ENCODE measurements at places on chromosomes 2 and 18. TPM values are rescaled to one million over a fixed set of nuclear protein-coding genes. Genes with fewer than 3 reads are reported as not detected.

DNA sequence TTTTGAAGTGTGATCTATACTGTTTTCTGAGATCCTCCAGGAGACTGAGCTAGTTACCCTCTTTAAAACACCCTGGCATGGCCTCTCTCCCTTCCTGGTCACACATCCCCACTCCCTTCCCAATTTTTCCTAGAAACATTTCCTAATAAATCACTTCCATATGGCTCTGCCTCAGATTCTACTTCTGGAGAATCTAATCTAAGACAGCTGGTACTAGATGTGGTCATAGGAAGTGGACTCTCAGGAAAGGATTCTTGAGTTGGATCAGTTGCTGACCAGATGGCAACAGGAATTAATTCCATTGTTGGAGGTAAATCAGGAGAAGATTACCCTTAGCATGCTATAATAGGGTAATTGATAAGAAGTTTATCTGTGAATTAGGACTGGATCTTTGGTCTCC is 310.5 kb downstream of the SATB2 start:
- no peaks in the 10 kb centered on the region for H3K27me3 ChIP-seq
- H3K4me3 ChIP-seq, result no peak overlapping the region
- no peak overlapping the region for H3K27ac ChIP-seq

DNA sequence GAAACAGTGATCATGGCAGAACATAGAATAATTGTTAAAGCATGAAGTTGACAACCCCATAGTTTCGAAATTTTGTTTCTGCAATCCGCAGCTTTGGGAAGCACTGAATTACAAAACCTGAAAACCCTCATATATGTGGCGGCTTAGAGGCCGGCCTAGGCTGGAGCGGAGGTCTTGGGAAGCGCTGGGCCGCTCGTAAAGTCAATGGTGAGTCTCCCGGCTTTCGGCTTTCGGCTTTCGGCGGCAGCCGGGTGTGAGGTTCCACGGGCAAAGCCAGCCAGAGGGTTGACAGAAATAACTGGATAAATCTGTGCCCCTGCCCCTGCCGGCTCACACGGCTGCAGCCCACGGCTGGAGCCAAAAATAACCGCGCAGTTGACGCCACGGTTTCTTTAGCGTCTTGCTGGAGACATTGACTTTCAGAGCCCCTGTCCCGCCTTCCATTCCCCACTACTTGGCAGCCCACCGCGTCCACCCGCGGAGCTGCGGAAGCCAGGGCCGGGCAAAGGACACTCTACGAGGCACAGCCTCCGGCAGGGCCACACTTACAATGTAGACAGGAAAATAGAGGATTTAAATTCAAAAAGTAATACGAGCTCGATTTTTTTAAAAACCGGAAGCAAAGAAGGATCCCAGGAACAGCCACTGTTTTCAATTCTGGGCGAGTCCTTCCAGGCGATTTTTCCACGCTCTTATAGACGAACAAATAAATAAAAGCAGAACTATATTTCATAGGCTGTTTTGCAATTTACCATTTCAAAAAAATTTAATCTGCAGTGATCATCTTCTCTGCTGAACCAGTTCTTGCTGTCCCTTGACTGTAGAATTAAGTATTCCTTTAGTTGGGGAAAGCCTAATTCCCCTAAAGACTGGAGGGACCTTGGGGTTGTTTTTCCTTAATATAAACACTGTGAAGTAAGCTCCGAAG is 28.3 kb upstream of the ATP6V1B1 start:
- peak overlapping the region; percentile 25 for H3K4me3 ChIP-seq
- peaks cover 70% of the 10 kb centered on the region for H3K27me3 ChIP-seq
- peaks cover 8% of the 10 kb centered on the region for H3K4me1 ChIP-seq
- peak; percentile 21 for DNase-seq

DNA sequence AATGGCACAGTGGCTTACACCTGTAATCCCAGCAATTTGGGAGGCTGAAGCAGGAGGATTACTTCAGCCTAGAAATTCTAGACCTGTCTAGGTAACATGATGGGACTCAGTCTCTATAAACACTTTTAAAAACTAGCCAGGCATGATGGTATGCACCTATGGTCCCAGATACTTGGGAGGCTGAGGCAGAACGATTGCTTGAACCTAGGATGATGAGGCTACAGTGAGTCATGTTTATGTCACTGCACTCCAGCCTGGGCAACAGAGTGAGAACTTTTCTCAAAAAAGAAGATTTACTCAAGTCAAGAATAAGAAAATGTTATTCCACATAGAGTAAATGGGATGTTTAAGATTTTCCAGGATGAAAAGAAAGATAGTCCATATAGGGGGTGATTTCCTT is 158.6 kb downstream of the HNMT start:
- no peaks in the 10 kb centered on the region for H3K4me1 ChIP-seq
- H3K27me3 ChIP-seq, result no peaks in the 10 kb centered on the region
- no peaks in the 10 kb centered on the region for H3K36me3 ChIP-seq
- no peak for DNase-seq

DNA sequence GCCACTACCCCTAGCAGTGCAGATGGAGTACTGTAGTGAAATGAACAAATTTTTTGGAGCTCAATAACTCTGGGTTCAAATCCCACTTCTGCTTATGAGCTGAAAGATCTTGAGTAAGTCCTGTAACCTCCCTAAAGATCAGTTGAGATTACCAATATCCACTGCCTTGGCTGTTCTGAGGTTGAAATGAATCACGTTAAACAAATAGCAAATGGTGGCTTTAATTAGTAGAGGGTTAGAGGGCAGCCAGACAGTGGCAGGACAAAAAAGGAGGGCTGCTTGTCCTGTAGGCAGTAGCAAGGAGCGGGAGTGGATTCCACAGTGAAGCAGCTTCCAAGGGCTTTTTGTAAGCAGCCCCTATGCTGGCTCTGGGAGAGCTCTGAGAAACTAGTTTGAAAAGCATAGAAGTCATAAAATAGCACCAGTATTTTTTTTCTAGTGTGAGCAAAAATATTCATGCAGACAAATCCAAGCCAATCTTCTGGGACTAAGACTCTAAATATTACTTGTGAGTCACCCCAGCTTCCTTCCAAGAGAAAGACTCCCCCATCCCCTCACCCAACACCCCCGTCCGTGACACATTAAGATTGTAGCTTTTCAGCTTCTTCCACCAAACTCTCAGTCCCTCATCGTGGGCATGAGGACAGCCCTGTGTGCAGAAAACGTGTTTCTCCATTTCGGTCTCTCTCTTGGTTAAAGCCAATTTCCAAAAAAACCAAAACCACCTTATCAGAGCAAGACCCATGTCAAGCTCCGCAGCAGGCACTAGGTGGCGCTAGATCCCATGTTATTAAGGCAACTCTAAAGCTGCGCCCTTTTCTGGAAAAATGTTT is 123.5 kb upstream of the LGALSL start:
- H3K27ac ChIP-seq, result peak overlapping the region; percentile 55
- peaks cover 8% of the 10 kb centered on the region for H3K27me3 ChIP-seq
- H3K4me1 ChIP-seq, result peaks cover 58% of the 10 kb centered on the region
- peak overlapping the region; percentile 15 for H3K4me3 ChIP-seq
- no peaks in the 10 kb centered on the region for H3K36me3 ChIP-seq

- DNase-seq, result no peak
- H3K36me3 ChIP-seq, result peaks cover 23% of the 10 kb centered on the region
- no peak overlapping the region for H3K4me3 ChIP-seq
- H3K27ac ChIP-seq, result peak overlapping the region; percentile 10
- no peaks in the 10 kb centered on the region for H3K27me3 ChIP-seq
Observed at GRCh38 chr18:13587001-13587400, 139.4 kb downstream of the FAM210A start.

DNA sequence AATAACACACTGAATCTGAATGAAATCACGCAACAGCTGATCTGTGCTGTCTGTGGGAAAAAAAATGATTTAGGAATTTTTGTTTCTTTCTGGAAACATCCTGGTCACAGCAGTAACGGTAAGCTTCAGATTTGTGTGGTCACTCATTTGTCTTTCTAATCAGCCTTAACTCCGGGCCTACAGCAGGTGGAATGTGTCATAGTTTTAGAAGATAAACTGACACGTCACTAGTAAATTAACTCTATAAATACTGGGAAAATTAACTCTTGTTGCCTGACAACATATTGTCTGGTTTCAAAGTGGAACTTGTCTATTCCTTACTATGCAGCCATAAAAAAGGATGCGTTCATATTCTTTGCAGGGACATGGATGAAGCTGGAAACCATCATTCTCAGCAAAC is 58.1 kb upstream of the NCK2 start:
- H3K36me3 ChIP-seq, result no peaks in the 10 kb centered on the region
- peaks cover 4% of the 10 kb centered on the region for H3K4me1 ChIP-seq
- no peak for DNase-seq
- no peak overlapping the region for H3K27ac ChIP-seq
- no peak overlapping the region for H3K4me3 ChIP-seq

- no peak overlapping the region for H3K4me3 ChIP-seq
- H3K4me1 ChIP-seq, result peaks cover 10% of the 10 kb centered on the region
- H3K27me3 ChIP-seq, result peaks cover 15% of the 10 kb centered on the region
- H3K27ac ChIP-seq, result no peak overlapping the region
- DNase-seq, result no peak
Observed at GRCh38 chr2:23662941-23663920, 263.7 kb downstream of the ATAD2B start.

GRCh38 chr18:10332452-10332851 is 122.0 kb upstream of the APCDD1 start:
- H3K27ac ChIP-seq, result no peak overlapping the region
- no peaks in the 10 kb centered on the region for H3K4me1 ChIP-seq
- H3K4me3 ChIP-seq, result no peak overlapping the region
- H3K27me3 ChIP-seq, result no peaks in the 10 kb centered on the region

DNA sequence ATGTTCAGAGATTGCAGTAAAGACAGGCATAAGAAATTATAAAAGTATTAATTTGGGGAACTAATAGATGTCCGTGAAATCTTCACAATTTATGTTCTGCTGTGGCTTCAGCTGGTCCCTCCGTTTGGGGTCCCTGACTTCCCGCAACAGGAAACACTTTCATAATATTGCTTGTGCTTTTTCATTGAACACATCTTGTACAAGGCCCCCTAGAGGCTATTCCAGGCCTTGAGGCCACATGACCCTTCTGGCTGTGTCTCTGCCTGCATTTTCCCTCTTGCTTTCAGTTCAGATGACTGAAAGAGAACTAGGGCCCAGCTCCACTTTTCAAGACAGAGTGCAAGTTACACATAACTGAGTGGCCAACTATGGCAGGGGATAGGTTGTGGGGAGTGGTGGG is 164.1 kb downstream of the TMEM247 start:
- H3K27ac ChIP-seq, result no peak overlapping the region
- no peak overlapping the region for H3K4me3 ChIP-seq
- peaks cover 10% of the 10 kb centered on the region for H3K4me1 ChIP-seq
- DNase-seq, result no peak
- H3K27me3 ChIP-seq, result no peaks in the 10 kb centered on the region

- H3K27me3 ChIP-seq, result peaks cover 5% of the 10 kb centered on the region
- no peak overlapping the region for H3K27ac ChIP-seq
- H3K4me3 ChIP-seq, result no peak overlapping the region
- H3K36me3 ChIP-seq, result no peaks in the 10 kb centered on the region
Observed at GRCh38 chr2:152347076-152347475, 12.1 kb downstream of the FMNL2 start.

GRCh38 chr2:63663013-63663864 is 74.5 kb downstream of the MDH1 start:
- H3K27me3 ChIP-seq, result peaks cover 9% of the 10 kb centered on the region
- DNase-seq, result no peak
- H3K4me1 ChIP-seq, result no peaks in the 10 kb centered on the region
- H3K4me3 ChIP-seq, result no peak overlapping the region
- no peaks in the 10 kb centered on the region for H3K36me3 ChIP-seq

- peak within 1 kb of the TSS; percentile 74 for H3K4me3 ChIP-seq
- DNase-seq, result peak; percentile 75
- H3K27me3 ChIP-seq, result peaks cover 31% of the 10 kb centered on the region
- no peak within 1 kb of the TSS for H3K27ac ChIP-seq
Observed at GRCh38 chr2:105398336-105399206, at the start of gene FHL2. FHL2 (minus strand) TSS chr2:105399051; CDS start chr2:105386516, 12,535 bp downstream.

- H3K27me3 ChIP-seq, result no peaks in the 10 kb centered on the region
- no peak overlapping the region for H3K4me3 ChIP-seq
- DNase-seq, result no peak
- H3K4me1 ChIP-seq, result no peaks in the 10 kb centered on the region
- H3K27ac ChIP-seq, result no peak overlapping the region
Observed at GRCh38 chr2:146239392-146240135, 1605.3 kb upstream of the ACVR2A start.

DNA sequence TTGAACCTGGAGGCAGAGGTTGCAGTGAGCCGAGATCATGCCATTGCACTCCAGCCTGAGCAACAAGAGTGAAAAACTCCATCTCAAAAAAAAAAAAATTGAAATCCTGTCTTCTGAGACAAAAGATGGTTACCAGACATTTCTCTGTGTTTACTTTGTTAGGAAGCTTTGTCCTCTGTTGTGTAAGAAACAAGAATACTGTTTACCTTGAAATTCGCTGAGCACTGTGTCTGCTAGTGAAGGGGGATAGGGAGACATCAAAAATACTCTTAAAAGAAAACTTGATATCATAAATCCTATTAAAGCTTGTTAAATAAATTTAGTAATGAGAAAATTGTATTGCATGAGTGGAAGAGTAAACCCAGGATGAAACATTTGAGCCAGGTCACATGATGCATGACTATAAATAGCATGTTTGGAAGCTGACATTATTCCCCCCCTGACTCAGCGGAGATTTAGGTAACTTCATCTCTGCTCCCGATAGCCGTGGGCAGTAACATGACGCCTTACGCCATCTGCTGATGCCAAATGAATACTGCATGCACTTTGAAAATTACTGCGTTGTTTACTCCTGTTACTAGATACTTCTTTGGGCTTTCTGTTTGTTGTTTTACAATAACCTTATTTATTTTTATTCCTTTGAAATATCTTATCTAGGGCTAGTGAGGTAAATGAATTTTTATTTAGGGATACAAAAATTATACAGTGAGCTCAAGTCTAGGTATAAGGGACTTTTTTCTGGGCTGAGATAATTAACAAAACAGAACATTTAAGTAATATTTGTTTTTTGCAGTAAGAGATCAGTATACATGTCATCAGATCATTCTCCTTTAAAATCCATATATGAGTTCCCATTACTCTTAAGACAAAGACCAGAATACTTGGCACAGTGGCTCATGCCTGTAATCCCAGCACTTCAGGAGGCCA is 134.9 kb downstream of the MAP3K20 start:
- no peaks in the 10 kb centered on the region for H3K27me3 ChIP-seq
- H3K36me3 ChIP-seq, result no peaks in the 10 kb centered on the region
- H3K4me1 ChIP-seq, result no peaks in the 10 kb centered on the region
- peak; percentile 68 for DNase-seq

GRCh38 chr2:144332356-144333142 is 187.4 kb downstream of the ZEB2 start:
- no peaks in the 10 kb centered on the region for H3K27me3 ChIP-seq
- DNase-seq, result peak; percentile 87
- peaks cover 38% of the 10 kb centered on the region for H3K4me1 ChIP-seq
- H3K27ac ChIP-seq, result peak overlapping the region; percentile 95
- peak overlapping the region; percentile 83 for H3K4me3 ChIP-seq
- H3K36me3 ChIP-seq, result peaks cover 13% of the 10 kb centered on the region

MATN3 gene
- total RNA-seq, result not detected

MC5R gene
- not detected for total RNA-seq

SS18 gene
- total RNA-seq, result 59.3 TPM

ALPG gene
- not detected for total RNA-seq

HS6ST1 gene
- total RNA-seq, result 7.1 TPM

NEU2 gene
- total RNA-seq, result not detected

TCF7L1 gene
- total RNA-seq, result not detected

Measured in activated CD8-positive, alpha-beta T cell treated with anti-CD3 and anti-CD28 coated beads, Interleukin-2, amount 10 ng/mL, durations not matched to agents 7 days and 5 days (primary cell).